AG09309 (cell line): ENCODE measurements at places on chromosomes 12 and 14.
A peak's percentile ranks its signal among the peaks of the same experiment; 100 is the strongest.

- DNase-seq, result no peak
These were observed 941 bp upstream of the PPP1CC start for GRCh38 chr12:110743571-110744093.

DNA sequence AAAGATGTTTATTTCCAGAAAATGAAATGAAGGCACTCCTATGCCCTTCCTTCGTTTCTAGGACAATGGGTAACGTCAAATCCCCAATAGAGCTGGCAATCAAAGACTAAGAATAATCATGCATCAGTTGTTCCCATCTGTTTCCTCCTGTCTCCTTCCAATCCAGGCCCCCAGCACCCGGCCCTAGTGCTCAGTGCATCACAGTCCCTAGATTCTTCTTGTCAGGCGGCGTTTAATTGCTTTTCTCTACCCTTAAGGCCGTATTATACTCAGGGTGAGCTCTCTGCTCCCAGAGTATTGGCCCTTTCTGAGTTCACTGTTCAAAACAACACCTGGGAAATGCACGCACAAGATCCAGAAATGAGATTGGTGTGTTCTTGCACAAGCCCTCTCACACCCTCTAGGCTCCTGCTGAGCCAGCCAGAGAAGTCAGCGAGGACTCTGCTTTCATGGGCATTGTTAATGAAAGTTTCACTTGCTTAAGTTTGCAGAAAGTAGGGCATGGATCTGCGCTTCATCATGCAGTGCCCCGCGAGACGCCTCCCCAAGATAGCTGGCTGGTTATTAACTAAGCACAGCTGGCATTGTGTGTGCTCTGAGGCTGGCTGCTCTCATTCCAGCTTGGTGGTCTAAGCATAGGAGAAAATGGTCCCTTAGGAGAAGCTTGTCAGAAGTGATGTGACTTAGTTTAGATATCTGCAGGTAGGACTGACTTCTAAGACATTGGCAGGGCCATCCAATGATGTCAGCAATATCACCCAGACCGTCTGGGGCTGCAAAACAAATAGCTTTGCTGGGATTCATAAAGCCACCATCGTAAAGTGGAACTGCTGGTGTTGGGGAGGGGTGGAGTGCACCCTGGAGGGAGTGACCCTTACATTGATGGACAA is 28.7 kb downstream of the CRACR2A start:
- DNase-seq, result no peak

DNA sequence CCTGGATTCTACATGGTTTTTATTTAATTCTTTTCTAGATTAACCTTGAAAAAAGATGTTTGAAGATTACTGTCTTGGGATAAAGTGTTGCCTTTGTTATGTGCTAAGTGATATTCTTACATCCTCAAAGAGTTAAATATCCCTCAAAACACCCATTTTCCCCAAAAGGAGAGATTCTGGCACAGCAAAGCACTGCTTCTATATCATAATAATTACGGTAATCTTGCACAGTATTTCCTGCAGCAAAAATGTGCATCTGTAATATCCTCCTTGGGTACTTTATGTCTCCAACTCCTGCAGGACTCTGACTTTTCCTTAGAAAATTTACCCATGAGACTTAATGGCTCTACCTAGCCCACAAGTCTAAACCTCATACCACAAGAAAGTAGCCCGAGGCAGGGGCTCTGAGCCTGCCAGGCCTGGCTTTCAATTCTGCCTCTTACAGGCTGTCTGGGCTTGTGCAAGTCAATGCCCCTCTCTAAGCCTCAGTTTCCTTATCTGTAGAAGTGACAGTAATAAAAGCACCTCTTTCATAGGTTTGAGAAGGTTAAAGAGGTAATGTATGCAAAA is 45.8 kb downstream of the SVOP start:
- no peak for DNase-seq

DNA sequence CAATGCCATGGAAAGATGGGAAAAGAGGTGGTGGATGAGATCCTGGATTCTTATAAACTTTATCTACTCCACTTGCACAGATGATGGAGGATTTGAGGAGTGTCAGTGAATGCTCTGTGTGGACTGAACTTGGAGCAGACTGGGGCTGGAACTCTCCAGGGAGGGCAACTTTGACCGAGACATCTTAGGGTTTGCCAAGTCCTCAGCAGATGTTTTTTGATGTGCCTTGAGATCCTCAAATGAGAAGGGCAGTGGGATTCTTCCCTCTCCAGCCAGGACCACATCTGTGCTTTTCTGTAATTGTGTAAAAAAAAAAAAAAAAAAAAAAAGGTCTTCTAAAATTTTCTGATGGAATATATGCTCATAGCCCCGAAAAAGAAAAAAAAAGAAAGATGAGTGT is 23.0 kb upstream of the MYL2 start:
- DNase-seq, result no peak

- DNase-seq, result no peak
These were observed 2.0 kb downstream of the AQP2 start for GRCh38 chr12:49952391-49953055.

GRCh38 chr12:12505544-12506495 is 56.8 kb downstream of the DUSP16 start:
- DNase-seq, result peak; percentile 58

DNA sequence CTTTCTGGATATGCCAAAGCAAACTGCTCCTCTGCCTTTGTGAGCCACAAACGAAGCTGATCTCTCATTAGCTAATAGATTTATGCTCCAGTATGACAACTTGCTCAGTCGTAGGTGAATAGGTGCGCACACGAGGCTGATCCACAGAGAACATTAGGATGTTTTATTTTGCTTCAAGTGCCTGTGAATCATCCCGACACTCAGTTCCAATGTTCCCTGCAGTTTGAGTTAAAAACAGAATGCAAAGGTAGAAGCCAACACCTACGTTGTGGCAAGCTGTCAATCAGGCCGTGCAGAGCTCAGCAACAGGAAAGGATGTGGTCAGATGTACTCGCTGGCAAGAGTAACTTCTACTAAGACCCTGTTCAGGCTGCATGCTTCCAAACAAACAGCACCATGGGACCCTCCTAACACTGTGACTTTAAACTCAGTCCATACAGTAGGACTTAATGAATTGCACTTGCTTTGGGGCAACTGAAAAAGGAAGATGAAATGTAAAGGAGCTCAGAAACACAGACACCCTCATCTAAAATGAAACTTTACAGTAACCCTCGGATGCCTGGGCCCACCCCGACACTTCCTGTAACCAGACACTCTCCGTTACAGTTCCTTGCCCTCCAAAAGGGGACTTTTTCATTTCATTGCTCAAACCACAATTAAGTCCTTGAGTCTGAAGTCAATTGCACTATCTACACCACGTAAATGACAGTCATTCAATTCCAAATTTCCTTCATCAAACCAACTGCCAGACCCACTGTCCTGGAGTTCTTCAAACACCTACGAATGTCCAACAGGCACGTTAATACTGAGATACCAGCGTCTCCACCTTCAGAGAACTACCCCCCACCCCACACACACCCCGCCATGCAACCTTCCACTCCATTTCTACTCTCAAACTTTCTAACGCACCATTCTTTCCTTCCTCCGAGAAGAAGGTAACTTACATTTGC is 1.6 kb downstream of the CCDC88C start:
- no peak for DNase-seq
